ENCODE measurements at places on chromosomes 12 and 14. TPM values are rescaled to one million over a fixed set of nuclear protein-coding genes. Genes with fewer than 3 reads are reported as not detected.
A peak's percentile ranks its signal among the peaks of the same experiment; 100 is the strongest.

Gene KRT2
- not detected for total RNA-seq

DNA sequence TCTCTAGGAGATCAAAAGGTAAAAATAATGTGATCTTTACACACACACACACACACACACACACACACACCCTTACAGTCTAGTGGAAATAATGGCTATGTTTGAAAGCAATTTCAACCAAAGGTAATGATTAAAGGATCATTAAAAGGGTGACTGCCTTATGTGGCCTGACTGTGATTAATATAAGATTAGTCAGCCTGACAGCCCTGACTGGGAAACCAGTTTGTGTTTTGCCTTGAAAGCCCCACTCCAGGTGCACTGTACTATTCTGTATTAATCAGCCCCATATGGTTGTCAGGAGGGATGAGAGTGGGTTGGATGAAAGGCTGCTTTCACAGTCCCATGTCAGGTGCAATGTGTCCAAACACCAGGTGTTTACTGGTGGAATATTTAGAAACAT lies 10.5 kb downstream of the RASSF9 start:
- H3K4me3 ChIP-seq = no peak overlapping the region
- H3K4me1 ChIP-seq = no peaks in the 10 kb centered on the region
- H3K36me3 ChIP-seq = no peaks in the 10 kb centered on the region
- peak; percentile 78 for DNase-seq
- H3K27ac ChIP-seq = no peak overlapping the region

DNA sequence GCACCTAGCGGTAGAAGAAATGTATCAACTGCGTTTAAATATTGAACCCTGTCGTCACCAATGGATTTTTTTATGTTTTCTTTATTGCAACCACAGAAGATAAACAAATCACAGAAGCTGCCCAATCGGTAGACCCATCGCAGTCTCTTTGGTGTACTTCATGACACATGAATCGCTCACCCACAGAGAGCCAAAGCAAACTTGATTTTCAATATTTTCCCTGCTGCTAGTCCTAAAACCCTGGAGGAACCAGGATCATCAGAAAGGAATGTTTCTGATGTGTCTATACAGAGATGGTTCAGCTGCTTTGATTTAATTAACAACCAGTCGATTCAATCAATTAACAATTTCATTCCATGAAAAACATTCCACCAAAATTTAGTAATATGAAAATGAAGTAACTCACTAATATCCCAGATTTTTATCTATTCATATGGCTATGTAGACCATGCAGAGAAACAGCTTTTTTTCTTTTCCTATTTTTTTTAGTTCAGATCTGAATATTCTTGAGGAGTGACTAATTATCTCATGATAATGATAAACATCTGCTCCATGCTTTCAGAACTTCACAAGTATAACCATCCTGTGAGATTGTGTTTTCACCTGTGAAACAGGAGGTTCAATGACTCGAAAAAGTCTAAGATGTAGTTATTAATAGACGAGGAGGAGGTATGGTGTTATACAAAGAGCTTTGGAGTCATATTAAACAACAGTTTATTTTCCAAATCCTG lies 46.1 kb downstream of the DIO2 start:
- no peaks in the 10 kb centered on the region for H3K36me3 ChIP-seq
- no peaks in the 10 kb centered on the region for H3K27me3 ChIP-seq
- no peak overlapping the region for H3K27ac ChIP-seq
- H3K4me1 ChIP-seq = no peaks in the 10 kb centered on the region
- no peak overlapping the region for H3K4me3 ChIP-seq

DNA sequence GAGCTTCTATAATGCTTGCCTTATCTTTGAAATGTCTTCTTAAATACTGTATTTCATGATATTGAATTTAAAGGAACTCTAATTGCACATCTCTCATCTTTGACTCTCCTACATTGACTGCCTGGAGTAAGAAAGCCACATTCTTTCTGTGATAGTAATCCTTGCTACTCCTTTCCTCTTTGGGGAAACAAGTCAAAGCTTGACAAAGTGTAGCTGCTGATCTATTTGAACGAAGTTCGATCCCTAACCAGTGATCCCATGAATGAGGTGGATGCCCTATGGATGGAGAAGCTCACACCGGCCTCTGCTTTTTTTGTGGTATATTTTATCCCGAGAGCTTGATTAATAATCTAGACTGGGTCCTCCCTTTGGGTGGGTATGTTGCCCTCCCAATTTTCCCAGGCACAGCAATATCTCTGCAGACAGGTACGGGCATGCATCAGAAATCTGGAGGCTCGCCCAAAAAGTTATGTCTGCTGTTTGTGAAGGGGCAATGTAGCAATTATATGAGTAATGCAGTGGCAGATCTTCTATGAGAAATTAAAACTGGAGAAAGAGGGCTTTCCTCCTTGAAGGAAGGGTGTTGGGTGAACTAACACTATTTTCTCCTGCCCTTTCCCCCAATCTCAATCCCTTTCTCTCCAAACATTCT lies 163.0 kb upstream of the FRMD6 start:
- H3K4me1 ChIP-seq = no peaks in the 10 kb centered on the region
- no peaks in the 10 kb centered on the region for H3K27me3 ChIP-seq
- H3K4me3 ChIP-seq = no peak overlapping the region
- DNase-seq = no peak
- no peak overlapping the region for H3K27ac ChIP-seq

DNA sequence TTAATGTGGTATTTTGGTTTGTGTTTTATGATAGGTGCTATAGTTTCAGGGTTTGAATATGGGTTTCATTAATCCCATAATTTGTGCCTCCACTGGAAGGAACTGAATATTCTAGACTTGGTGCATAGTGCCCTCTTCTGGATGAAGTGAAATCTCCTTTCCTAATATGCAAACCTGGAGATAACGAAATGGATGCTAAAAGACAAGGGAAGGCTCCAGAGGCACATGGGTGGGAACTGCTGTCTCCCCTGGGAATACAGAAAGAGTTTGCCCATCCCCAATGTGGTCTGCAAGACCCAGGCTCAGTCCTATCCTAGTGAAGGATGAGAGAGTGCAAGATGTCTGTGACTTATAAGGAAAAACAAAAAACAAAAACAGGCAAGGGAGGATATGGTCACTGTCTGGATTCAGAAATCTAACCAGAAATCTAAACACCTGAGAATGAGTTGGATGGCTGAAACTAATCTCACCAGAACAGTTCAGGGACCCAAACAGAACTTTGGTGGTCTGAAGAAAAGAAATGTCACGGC lies 142.3 kb upstream of the TMPO start:
- H3K4me1 ChIP-seq = no peaks in the 10 kb centered on the region
- no peaks in the 10 kb centered on the region for H3K27me3 ChIP-seq
- no peak overlapping the region for H3K4me3 ChIP-seq
- DNase-seq = no peak

- DNase-seq = peak; percentile 14
- no peaks in the 10 kb centered on the region for H3K4me1 ChIP-seq
- no peak overlapping the region for H3K27ac ChIP-seq
- H3K27me3 ChIP-seq = no peaks in the 10 kb centered on the region
- no peaks in the 10 kb centered on the region for H3K36me3 ChIP-seq
Measured at GRCh38 chr14:33569821-33570687, 380.8 kb downstream of the EGLN3 start.

DNA sequence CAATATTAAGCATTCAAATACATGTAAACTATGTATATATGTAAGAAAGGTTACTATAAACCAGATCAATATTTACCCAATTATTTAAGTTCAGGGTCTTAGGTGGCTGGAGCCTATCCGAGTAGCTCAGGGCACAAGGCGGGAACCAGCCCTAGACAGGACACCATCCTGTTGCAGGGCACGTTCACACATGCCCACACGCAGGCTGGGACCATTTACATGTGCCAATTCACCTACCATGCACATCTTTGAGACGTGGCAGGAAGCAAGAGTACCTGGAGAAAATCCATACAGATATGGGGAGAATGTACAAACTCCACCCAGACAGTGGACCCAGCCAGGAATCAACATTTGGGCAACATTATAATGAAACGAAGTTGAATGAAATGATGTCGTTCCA lies 263.0 kb upstream of the E2F7 start:
- no peak overlapping the region for H3K27ac ChIP-seq
- DNase-seq = no peak
- H3K4me3 ChIP-seq = no peak overlapping the region
- no peaks in the 10 kb centered on the region for H3K27me3 ChIP-seq
- H3K4me1 ChIP-seq = no peaks in the 10 kb centered on the region
- H3K36me3 ChIP-seq = no peaks in the 10 kb centered on the region

DNA sequence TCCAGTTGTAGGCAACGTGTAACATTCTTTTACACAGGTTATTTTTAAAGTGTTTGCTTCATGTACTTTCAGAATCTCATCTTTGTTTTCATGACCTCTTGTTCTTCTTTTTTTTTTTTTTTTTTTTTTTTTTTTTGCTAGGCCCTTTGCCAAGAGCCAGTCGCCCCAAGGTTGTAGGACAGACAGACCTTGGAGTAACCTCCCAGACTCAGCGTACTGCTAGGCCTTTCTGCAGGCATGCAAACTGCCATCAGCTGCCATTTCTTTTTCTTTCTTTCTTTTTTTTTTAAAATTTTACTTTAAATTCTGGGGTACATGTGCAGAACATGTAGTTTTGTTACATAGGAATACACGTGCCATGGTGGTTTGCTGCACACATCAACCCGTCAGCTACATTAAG lies 452.3 kb upstream of the MDGA2 start:
- H3K4me3 ChIP-seq = no peak overlapping the region
- no peaks in the 10 kb centered on the region for H3K27me3 ChIP-seq
- H3K36me3 ChIP-seq = no peaks in the 10 kb centered on the region
- H3K27ac ChIP-seq = no peak overlapping the region
- no peak for DNase-seq

DNA sequence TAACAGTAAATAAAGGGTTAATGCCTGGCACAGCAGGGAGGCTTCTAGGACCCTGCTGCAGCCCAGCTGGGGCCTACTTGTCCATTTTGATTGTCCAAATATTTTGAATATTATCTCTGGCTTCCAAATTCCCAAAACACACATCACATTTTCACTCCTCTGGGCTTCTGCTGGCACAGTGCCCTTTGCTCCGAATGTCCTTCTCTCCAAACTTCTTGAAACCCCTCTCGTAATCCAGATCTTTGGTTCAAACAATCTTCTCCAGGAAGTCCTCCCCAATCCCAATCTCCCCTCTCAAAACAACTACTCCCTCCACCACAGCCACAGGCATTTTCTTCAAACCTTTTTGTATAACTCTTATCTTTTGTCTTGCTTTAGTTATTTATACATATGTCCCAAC lies 225.6 kb downstream of the PPM1H start:
- no peak for DNase-seq
- H3K27ac ChIP-seq = no peak overlapping the region
- no peaks in the 10 kb centered on the region for H3K27me3 ChIP-seq
- H3K36me3 ChIP-seq = peaks cover 2% of the 10 kb centered on the region

- H3K4me3 ChIP-seq = no peak overlapping the region
- H3K27ac ChIP-seq = no peak overlapping the region
- no peaks in the 10 kb centered on the region for H3K27me3 ChIP-seq
- H3K4me1 ChIP-seq = no peaks in the 10 kb centered on the region
- no peaks in the 10 kb centered on the region for H3K36me3 ChIP-seq
Measured at GRCh38 chr12:97299847-97300246, 162.8 kb upstream of the RMST start.

- H3K36me3 ChIP-seq = no peaks in the 10 kb centered on the region
- H3K4me1 ChIP-seq = no peaks in the 10 kb centered on the region
- H3K27me3 ChIP-seq = no peaks in the 10 kb centered on the region
- DNase-seq = no peak
Measured at GRCh38 chr12:28742791-28743190, 406.3 kb upstream of the FAR2 start.

DNA sequence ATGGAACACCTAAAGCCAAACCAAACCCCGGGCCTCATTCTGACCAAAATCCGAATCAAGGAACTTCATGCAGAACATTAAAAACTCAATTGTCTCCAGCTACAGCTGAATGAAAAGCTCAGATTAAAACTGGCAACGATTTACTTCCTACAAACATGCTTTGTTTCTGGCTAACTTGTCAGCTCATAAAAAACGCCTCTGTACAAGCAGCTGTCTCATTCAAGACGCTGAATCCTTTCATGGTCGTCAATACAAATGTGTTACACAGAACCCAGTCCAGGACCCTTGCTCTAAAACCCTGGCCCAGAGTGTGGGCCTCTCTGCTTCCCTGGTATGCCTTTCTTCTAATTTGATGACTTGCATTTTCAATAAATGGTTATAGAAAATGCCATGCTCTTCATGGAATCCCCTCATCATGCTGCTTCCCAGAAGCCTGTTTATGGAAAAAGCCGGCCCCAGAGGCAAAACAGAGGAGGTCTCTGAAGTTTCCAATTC lies 183.1 kb downstream of the PHLDA1 start:
- no peaks in the 10 kb centered on the region for H3K27me3 ChIP-seq
- H3K4me3 ChIP-seq = no peak overlapping the region
- H3K36me3 ChIP-seq = no peaks in the 10 kb centered on the region
- peaks cover 5% of the 10 kb centered on the region for H3K4me1 ChIP-seq

Gene NR4A1
- 37.2 TPM for total RNA-seq

DNA sequence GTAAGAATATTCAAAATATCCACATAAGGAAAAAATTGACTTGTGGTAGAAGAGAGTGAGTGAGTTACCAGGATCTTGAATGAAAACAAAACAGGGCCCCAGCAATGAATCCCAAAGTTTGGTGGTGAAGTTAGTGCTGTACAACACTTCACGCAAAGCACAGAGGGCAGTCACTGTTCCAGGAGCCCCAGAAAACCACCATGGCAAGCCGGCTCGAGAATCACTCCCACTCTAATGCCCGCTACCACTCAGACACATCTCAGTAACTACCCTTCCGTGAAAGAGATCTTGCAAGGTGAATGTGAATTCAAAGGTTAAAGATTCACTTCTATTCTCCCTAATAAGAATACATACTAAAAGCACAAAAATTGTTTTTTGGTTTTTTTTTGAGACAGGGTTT lies 30.1 kb downstream of the CLIP1 start:
- DNase-seq = no peak
- no peaks in the 10 kb centered on the region for H3K27me3 ChIP-seq
- H3K27ac ChIP-seq = no peak overlapping the region
- H3K4me3 ChIP-seq = no peak overlapping the region
- no peaks in the 10 kb centered on the region for H3K36me3 ChIP-seq

GRCh38 chr12:6230321-6231110 lies 30.3 kb downstream of the CD9 start:
- H3K4me3 ChIP-seq = no peak overlapping the region
- peak; percentile 48 for DNase-seq
- peak overlapping the region; percentile 87 for H3K27ac ChIP-seq
- H3K4me1 ChIP-seq = peaks cover 4% of the 10 kb centered on the region
- no peaks in the 10 kb centered on the region for H3K36me3 ChIP-seq

Gene TAC3
- total RNA-seq = not detected

Gene SLC11A2
- 90.2 TPM for total RNA-seq

Gene LRTM2
- total RNA-seq = not detected

DNA sequence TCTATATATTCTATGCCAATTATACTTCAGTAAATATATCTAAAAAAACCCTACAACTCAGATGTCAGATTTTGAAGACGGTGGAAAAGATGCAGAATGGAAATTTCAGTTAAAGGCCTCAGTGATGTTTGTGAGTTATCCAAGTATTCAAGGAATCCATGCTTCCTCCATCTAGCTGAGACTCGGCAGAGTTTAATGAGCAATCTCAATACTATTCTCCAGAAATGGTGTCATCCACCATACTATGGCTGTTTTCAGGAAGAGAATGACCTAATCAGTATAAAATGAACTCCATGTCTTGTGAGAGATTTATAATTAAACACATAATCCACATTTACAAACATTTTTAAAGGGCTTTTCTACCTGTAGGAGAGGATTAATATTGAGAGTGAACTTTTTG lies 66.0 kb downstream of the KLHL28 start:
- H3K4me3 ChIP-seq = no peak overlapping the region
- H3K27ac ChIP-seq = no peak overlapping the region
- no peaks in the 10 kb centered on the region for H3K27me3 ChIP-seq
- no peaks in the 10 kb centered on the region for H3K36me3 ChIP-seq
- H3K4me1 ChIP-seq = no peaks in the 10 kb centered on the region
